Stimulated activated CD4-positive, alpha-beta T cell treated with anti-CD3 and anti-CD28 coated beads, Interleukin-15, amount 100 ng/mL, for 48 hours (primary cell): ENCODE measurements at places on chromosomes 5 and 9.

GRCh38 chr5:131947445-131947844 is 2.0 kb upstream of the MEIKIN start:
- no peak for DNase-seq

DNA sequence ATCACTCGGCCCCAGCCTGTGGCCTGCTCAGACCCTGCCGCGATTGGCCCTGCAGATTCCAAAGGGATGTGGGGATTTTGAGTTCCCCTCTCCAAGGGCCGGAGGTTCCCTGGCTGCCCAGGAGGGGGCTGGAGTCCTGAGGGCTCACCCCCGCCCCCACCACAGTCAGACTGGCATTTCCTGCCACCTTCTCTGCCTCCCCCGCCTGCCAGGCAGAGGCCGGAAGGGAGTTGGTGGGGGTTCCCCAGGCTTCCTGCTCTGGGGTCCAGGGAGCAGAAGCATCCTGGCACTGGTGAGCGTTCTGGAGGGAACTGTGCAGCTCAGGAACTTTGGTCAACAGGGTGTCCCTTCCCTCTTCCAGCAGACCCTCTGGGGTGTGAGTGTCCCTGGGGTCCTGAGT is 70.6 kb downstream of the RXRA start:
- DNase-seq: peak; percentile 38

DNA sequence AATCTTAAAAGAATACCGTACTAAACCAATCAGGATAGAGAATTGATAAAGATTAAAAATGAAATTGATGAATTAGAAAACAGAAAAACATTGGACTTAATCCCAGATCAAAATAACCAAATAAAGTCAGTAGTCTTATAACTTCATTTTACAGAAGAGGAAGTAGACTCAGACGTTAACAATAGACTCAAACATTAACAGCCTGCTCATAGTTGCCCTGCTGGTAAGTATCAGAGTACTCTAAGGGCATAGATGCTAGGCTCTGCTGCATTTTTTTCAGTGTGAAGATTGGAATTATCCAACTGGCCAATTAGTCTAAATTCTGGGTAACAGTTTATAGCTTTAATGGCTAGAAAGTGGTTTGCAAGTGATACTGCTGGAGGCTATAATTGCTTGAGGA is 42.9 kb downstream of the ADGRV1 start:
- no peak for DNase-seq

DNA sequence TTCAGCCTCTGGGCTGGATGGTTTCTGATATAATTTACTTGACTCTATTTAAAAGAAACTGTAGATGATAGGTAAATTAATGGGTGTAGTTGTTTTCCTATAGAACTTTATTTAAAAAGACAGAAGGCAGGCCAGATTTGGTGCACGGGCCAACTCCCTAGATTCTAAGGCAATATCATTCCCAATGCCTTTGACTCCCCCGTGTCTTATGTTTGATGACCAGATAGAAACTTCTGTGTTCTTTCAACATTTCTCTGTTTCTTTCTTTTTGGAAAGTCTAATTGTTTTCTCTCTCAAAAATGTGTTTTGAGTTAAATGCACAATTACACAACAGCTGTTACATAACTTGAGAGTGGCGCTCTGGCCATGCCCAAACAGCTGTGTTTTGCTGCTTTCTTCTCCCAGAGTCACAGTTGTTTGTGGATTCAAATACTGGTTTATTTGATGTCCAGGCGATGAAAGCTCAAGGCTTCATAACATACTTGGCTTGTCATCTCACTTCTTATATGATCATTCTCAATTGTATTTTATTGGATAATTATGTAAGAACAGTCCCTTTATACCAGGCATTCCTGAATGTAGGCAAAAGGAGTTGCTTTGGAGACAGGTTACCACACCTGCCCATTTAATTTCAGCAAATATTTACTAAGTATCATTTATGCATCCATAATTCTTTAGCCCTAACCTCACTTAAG is 1.7 kb upstream of the ALDH1A1 start:
- DNase-seq: no peak

GRCh38 chr9:96457266-96457665 is 7.3 kb downstream of the HABP4 start:
- no peak for DNase-seq

GRCh38 chr5:160496334-160496733 is 74.7 kb downstream of the PTTG1 start:
- DNase-seq: no peak

DNA sequence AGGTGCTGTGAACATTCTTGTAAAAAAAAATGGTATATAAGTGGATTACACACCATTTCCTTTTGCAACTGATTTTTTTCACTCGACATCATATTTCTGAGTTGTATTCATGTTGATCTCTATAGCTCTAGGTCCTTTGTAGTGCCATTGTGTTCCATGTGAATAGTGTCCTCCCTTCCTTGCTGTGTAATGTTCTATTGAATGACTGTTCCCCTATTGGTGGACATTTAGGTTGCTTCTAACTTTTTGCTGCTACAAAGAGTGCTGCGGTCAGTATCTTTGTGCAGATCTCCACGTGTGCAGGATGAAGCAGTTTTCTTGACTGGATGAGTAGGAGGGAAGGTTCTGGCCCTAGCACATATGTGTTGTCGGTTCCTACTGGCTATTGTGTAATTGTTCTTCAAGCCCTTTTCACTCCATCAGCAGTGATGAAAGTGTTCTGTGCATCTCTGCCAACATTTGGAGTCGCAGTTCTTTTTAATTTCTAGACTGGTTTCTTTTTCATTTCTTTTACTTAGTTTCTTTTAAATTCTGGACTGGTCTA is 20.2 kb downstream of the DAB2IP start:
- DNase-seq: no peak

GRCh38 chr5:125338440-125339174 is 592.2 kb upstream of the ZNF608 start:
- no peak for DNase-seq

- DNase-seq: no peak
Observed at GRCh38 chr9:84781458-84781857, 111.9 kb downstream of the NTRK2 start.

DNA sequence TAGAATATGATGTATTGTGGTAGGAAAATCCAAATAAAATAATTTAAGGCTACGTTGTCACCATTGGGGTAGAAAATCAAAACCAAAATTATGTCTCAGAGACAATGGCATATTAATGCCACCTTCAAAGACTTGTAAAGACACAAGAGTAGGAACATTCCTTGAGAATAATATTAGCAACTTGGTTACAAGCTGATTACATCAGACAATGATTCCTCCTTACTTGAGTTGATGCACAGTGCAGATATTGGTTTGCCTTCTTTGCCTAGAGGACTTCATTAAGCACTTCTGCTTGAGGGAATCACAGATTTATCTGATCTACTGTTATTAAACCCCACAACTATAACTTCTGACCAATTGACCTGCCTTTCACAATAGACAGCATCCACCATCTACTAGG is 500.2 kb downstream of the CDH9 start:
- no peak for DNase-seq

- no peak for DNase-seq
Observed at GRCh38 chr5:146717951-146718350, 160.6 kb downstream of the PPP2R2B start.

- no peak for DNase-seq
Observed at GRCh38 chr5:21654-22233, 70.2 kb upstream of the PLEKHG4B start.

GRCh38 chr5:72519111-72519510 is 11.9 kb upstream of the ZNF366 start:
- no peak for DNase-seq

- DNase-seq: no peak
Observed at GRCh38 chr5:53613536-53613935, 53.1 kb downstream of the NDUFS4 start.

DNA sequence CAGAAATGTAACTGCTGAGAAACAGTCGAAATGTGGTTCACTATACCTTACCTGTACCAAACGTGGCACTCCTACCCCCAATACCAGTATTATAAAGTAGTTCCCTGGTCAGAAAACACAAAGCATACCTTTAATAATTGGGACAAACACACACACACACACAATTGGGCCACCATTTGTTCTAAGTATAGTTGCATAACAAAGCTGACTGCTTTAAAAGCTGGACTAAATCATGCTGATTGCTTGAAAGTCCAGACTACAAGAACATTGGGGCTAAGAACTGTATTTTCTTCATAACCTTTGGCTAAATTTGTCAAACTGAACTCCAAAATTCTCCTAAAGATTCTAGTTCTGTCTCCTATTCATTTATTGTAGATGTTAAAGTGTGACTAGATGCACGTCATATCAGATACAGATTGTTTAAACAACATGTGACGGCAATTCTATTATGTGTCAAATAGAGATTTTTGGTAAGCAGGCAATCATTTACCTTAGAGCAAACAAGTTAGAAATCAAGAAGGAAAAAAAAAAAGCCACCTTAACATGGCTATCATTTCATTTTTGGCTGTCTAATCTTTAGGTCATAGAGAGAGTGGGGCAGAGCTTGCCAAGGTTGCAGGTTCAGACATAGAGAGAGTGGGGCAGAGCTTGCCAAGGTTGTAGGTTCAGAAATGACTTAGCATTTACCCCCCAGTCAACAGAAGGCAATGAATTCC is 265.1 kb downstream of the ARL15 start:
- no peak for DNase-seq

DNA sequence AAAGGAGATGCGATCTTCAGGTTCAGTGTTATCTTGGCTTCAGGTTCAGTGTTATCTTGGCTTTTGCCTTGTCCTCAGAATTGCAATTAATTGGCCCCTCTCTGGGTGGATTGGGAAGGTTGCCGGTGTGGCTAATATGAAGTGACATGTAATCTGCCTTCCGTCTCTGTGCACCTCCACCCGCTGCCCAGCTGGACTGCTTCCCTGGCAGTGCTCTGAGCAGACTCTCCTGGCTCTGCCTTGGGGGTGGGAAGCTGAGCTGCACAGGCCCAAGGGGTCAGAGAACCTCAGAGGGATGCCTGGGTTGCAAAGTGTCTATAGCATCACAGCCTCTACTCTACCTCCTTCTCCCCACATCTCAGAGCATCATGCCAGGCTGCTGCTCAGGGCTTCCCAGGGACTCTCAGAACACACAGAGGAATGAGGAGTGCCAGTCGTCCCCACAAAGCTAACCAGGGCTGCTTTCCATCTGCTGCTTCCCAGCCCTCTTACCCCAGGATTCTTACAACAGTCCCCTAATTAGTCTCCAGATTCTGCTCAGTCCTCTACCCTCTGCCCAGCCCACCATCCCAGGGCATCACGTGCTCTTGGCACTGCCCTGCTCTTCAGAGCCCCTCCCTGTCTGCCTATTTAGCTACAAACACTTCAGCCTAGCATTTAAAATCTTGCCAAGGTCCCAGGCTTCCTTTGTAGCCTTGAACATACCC is 54.4 kb upstream of the AFAP1L1 start:
- DNase-seq: no peak

DNA sequence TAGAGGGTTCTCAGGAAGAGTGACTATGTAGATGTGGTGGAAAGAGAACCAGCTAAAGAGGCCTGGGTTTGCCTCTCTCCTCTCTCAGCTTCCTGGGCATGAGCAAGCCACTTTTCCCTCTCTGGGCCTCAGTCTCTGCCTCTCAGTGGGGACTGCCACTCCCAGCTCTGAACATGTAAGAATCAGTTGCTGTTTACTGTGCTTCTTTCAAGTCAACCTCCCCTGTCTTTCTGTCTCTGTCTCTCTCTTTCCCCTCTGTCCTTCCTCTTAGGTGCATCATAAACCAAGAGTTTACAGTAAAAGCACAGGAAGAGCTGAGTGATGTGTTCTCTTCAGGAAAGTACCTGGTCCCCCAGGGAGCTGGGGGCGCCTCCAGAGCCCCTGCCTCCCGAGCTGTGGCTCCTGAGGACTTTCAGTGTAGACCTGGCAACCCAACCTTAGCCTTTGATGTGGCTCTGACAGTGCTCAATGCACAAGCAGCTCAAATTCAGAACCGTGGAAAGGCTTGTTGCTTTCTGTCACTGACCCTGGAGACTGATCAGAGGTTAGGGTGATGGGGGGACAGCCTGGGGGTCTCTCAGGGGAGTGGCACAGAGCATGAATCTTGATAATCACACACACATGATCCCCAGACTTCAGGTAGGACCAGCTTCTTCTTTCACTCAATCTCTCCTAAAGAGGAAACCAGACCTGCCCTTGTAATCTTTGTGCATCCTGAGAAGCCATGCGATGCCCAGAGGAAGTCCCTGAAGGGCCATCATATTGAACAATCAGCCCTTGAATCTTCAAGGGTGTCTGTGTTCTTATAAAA is 59.4 kb upstream of the TNFSF8 start:
- DNase-seq: peak; percentile 77

DNA sequence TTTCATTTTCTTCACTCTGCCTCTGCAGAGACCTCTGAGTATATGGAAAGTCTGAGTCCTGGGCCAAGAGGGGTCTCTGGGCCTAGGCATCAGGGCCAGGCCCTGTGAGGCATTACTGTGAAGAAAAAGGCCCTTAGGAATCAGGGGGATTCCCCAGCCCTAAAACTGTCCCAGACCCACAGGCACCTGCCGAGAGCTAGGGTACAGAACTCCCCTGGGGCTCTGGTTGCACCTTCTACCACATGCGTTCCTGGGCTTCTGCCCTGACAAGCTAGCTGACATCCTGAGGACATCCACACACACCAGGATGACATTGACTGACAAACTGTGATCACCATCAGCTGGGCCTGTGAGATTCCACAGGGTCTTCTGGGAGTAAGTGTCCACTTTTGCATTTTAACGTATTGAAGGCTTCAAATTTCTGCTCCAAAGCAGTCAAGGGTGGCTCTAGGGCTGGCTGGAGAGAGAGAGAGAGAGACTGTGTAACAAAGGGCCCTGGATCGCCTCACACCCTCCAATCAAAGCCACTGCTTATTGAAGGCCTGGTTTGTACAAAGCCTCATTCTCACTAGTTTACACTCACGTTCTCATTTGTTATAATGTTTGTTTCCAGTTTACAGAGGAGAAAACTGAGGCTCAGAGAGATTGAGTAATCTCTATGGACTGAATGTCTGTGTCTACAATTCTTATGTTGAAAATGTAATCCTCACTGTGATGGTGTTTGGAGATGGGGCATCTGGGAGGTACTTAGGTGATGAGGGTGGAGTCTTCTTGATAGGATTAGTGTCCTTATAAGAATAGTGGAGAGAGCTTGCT is 45.1 kb downstream of the TGFBI start:
- no peak for DNase-seq

GRCh38 chr5:180381428-180381827 is 28.3 kb upstream of the GFPT2 start:
- DNase-seq: no peak

DNA sequence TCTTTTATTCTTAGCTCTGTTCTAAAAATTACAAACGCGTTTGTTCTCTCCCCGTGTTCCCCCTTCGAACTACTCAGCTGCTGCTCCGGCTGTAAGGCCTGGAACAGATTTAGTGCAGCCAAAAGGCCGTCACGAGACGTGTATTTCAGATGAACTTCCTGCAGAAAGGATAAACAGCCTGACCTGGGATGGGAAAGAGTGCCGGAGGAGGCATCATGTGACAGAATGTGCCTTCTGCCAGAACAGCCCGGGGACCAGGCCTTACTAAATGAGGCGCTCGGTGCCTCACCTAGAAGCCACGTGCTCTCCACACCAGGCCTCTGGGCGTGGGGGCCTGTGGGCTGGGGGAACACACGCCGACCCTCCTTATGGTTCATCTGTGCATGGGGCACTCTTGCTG is 94.7 kb downstream of the PPARGC1B start:
- no peak for DNase-seq

- DNase-seq: no peak
Observed at GRCh38 chr5:54383225-54383901, 72.1 kb upstream of the HSPB3 start.
